CD8-positive, alpha-beta memory T cell (primary cell): ENCODE measurements at places on chromosomes 2 and 18.

DNA sequence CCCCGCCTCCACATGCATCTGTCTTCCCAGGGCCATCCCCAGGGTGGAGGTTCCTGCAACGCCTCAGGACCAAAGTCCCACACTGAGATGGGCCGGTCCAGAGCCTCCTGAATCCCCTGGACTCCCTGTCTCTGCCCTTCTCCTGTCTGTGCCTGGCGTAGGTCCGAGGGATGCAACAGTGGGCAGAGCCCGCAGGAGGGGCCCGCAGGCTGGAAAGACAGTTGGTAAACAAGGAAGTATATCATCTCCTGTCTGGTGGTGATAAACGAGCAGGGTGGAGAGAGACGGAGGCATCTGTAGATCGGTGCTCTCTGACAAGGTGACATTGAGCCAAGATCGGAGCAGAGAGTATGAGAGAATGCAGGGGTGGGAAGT lies 72.6 kb upstream of the RAB6C start:
- no peak for DNase-seq

DNA sequence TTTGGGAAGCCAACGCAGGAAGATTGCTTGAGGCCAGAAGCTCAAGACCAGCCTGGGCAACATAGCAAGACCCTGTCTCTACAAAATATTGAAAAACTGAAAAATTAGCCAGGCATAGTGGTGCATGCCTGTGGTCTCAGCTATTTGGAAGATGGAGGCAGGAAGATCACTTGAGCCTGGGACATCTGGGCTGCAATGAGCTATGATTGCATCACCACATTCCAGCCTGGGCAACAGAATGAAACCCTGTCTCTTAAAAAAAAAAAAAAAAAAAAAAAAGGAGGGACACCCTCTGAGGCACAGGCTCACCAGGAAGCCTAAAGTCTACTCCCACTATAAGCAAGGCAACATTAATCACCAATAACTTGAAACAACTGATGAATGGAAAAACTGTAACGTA lies 151.1 kb downstream of the CCDC148 start:
- no peak for DNase-seq

GRCh38 chr2:148742373-148742772 lies 97.8 kb downstream of the EPC2 start:
- DNase-seq = no peak

DNA sequence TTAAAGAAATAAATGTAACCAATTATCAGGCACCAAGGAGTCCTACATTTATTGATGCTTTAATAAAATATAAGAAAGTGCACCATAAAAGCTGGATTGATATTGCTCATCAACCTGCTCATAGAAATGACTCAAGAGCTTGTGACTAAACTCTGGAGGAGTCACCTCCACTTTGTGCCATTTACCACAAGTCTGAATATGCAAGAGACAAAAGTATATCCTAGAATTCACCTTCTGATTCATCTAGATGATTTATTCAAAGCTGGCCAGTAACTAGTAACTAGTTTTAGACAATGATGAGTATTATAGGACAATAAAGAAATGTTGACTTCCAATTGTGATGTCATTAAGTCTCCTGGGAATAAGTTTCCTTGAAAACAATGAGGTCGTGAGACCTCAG lies 146.0 kb upstream of the SOX11 start:
- DNase-seq = no peak

DNA sequence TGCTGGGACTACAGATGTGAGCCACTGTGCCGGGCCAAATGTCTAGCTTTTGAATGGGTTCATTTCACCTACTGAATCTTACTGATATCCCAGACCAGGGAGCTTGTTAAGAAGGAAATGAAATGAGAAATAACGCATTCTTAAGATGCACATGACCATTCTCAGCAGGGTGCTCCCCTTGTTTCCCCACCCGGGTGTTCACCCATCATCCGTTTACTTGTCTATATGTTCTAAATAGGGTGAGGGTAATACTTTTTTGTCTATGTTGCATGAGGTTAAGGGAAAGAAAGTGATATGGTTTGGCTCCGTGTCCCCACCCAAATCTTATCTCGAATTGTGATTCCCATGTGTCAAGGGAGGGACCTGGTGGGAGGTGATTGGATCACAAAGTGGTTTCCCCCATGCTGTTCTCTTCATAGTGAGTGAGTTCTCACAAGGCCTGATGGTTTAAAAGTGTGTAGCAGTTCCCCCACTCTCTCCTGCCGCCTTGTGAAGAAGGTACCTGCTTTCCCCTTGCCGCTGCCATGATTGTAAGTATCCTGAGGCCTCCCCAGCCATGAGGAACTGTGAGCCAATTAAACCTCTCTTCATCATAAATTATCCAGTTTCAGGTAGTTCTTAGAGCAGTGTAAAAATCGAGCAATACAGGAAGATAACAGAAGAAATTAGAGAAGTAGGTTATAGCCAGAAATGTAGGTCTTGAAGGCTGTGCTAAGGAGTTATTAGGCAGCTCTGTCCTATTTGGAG lies 129.1 kb downstream of the DDX1 start:
- DNase-seq = no peak

GRCh38 chr2:232235716-232236115 lies 142.8 kb upstream of the ALPP start:
- DNase-seq = no peak

DNA sequence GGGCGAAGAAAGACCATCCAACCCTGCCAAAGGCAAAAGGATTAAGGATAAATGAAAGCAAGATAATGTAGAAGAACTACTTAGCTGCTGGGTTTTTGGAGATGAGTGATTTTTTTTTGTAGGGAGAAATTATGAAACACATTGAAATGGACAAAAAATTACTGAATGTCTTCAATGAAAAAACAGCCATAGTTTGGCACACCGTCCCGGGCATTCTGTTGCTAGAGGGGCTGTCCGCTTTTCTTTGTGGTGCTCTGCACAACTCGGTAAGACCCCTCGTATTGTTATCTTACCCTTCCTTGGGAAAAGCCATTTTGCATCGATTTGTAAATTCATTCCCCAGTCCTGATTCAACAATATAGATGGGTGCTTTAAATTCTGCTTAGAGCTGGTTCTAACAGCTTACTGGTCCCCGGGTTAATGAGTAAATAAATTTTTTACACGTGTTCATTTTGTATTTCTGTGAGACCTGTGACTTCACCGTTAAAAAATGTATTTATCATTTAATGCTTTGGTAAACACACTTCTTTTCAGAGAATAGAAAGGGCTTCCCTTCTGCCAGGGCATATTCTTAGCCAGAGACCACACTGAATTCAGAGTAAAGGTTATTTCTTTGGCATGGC lies 912 bp upstream of the LAPTM4A start:
- DNase-seq = no peak

DNA sequence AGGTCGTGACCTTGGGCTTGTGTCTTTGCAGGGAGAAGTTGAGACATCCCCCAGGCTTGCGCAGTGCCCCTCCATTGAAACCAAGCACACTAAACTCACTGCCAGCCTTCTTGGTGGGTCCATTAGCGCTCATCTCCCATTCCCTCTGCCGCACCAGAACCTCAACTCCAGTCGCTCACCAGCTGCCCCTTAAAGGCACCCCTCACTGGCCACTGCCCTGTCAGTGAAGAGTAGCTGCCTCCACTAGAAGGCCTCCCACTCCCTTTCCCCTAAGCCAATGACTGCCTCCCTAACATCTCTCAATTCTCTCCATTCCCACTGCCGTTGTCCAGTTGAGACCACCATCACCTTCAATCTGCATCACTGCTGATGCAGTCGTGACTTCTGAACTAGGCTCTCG lies 114.8 kb upstream of the EPC2 start:
- no peak for DNase-seq

GRCh38 chr18:63365876-63366212 lies 1.2 kb downstream of the KDSR start:
- no peak for DNase-seq

GRCh38 chr18:62755946-62756345 lies 40.6 kb downstream of the PHLPP1 start:
- DNase-seq = no peak

- DNase-seq = no peak
Measured at GRCh38 chr2:1652034-1652790, 92.1 kb downstream of the PXDN start.

GRCh38 chr2:111209045-111209514 lies 88.4 kb downstream of the BCL2L11 start:
- no peak for DNase-seq

GRCh38 chr18:24259869-24260641 lies 121.2 kb downstream of the CABYR start:
- DNase-seq = no peak

- no peak for DNase-seq
Measured at GRCh38 chr2:86301009-86301408, 36.4 kb downstream of the REEP1 start.

GRCh38 chr2:153536115-153536514 lies 57.6 kb upstream of the RPRM start:
- no peak for DNase-seq

- DNase-seq = no peak
Measured at GRCh38 chr2:98565286-98565860, 42.9 kb downstream of the COA5 start.

DNA sequence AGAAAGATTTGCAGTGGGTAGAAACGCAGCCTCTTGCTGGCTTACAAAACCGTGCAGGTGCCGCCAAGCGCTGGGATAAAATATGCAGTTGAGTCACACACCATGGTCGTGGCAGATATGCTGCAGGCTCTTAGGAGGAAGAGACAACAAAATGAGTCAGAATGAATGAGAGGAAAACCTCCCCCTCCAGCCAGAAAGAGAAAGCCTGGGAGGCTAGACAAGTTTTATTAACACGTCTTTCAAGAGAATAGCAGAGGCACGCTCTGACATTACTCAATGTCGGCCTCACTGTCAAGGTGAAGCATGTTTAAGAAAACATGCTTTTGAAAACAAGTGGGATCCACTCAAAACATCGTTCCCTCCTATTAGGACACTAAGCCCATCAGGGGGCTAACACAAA lies 37.1 kb upstream of the ZCCHC2 start:
- no peak for DNase-seq

GRCh38 chr2:191625446-191625845 lies 52.5 kb upstream of the NABP1 start:
- no peak for DNase-seq

DNA sequence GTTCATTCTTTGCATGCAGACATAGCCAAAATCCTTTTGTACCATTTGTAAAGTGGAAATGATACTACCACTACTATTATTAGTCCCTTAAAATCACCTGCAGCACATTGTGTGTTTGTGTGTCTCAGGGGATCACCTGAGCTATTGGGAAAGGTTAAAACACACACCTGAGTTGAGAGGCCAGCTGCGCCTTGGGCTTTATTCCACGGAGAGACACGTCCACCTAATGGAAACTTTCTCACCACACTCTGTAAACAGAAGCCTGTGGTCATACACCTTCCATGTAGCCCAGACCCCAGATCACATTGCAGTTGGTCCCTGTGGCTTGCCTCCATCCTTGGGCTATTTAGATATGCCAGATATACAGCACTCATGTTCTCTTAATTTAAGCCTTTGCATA lies 81.8 kb upstream of the SH3BP4 start:
- DNase-seq = no peak

DNA sequence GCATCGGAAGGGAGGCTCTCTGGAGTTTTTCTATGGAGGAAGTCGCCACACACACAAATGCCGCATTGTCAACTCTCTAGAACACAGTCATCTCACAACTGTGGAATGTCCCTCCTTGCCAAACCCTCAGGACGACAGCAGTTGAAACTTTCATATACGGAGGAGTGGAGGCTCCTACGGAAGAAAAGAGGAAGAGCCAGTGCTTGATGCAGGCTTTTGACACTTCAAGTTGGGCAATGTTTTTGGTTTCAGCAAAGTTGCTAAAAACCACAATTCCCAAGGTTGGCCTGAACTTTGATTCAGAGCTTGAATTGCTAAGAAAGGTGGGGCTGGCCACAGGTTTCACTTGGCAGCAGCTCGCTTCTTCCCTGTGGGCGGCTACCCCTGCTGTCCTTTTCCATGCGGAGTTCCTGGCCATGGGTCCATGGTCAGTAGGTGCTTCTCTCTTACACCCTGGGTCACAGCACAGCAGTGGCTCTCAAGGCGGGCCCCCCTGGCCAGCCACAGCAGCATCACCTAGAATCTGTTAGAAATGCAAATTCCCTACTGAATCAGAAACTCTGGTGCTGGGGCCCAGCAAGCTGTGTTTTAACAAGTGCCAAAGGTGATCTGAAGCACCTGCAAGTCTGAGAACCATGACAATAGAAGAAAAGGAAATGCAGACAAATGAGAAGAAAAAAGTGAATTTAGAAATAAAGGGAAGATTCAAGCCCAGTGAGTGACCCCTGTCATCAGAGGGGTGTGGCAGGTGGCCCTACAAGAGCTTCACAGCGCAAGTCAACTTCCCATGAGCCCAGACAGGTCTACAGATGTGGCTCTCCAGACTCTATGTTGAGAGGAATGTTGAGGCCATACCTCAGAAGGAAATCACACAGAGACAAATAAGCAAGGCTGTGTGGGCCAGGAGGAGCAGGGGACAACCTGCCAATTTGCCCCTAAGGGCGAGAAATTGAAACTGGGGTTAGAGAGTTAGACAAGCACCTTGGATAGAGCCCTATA lies 856.4 kb downstream of the RNF144A start:
- DNase-seq = no peak

GRCh38 chr18:26575865-26576217 lies 27.5 kb upstream of the KCTD1 start:
- no peak for DNase-seq

- no peak for DNase-seq
Measured at GRCh38 chr2:68700560-68700959, 34.1 kb upstream of the ARHGAP25 start.

DNA sequence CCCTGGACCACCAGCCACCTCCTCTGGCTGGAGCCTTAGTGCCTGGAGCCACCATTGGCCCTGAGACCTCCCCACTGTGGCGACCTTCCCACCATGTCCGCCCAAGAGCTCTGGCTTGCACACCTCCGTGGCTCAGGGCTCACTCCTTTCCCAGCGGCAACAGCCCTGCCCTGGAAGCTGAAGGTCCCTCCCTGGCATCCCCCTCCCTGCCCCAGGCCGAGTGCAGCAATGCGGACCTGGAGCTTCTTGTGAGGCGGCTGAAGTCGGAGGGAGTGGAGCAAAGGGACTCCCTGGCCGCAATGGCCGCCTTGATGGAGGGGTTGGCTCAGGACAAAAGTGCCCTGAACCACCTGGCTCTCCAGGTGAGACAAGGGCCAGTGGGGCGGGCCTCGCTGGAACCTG lies 28.6 kb downstream of the CROCC2 start:
- peak; percentile 41 for DNase-seq

GRCh38 chr2:134254824-134255223 lies 952 bp downstream of the MGAT5 start:
- no peak for DNase-seq

- peak; percentile 80 for DNase-seq
Measured at GRCh38 chr2:219277703-219278654, 1.2 kb upstream of the DNAJB2 start.

GRCh38 chr2:133407341-133407740 lies 160.9 kb downstream of the NCKAP5 start:
- DNase-seq = no peak

GRCh38 chr18:4599312-4599711 lies 144.2 kb upstream of the DLGAP1 start:
- DNase-seq = no peak

DNA sequence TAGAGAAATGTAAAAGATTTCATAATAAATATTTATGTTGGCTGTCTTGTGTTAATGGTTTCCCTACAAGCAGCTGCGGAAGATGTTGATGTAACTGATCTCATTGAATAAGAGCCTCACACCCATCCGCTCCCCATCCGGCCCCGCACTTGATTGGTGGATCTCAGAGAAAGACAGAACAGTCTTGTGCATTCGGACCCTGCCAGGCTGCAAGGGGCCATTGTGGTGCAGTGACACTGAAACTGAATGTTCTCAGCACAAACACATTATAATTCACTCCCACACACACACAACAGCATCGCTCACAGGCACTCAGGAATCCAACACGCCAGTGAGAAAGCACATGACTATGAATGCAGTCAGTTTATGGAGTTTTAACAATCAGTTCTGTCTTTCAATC lies 47.8 kb downstream of the PRELID3A start:
- DNase-seq = no peak

- DNase-seq = no peak
Measured at GRCh38 chr18:55144193-55144930, 185.1 kb upstream of the CCDC68 start.
